Stimulated activated CD8-positive, alpha-beta memory T cell treated with anti-CD3 and anti-CD28 coated beads, Interleukin-2, amount 100 ng/mL, for 1 hour (primary cell): ENCODE measurements at places on chromosomes 5 and 9.

DNA sequence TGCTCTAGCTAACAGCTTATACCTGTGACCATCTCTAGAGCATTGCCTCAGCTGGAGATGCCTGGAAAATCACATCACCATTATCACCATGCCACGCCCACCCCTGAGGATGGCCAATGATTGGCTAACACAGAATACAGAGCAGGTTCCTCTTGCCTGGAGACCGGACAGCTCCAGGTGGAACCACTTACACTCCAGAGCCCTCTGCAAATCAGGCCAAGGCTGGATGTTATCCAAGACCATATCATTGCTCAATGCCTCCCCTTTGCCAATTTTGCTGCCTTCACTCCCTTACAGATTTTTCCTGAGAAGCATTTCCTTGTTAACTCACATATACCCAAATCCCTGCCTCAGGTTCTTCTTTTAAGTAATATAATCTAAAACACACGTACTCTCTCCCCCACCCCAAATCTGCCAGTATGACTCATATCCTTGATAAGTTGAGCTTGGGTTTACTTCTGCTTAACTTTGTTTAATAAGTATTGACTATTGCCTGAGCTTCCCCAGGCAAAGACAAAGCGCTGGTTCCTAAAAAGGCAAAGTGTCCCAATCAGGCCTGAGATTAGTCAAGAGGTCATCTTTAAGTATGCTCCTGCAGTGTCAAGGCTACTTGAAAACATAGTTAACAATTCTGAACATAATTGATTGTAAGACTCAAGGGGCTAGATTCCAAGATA, 309.6 kb downstream of the EPB41L4A start:
- no peak for DNase-seq

DNA sequence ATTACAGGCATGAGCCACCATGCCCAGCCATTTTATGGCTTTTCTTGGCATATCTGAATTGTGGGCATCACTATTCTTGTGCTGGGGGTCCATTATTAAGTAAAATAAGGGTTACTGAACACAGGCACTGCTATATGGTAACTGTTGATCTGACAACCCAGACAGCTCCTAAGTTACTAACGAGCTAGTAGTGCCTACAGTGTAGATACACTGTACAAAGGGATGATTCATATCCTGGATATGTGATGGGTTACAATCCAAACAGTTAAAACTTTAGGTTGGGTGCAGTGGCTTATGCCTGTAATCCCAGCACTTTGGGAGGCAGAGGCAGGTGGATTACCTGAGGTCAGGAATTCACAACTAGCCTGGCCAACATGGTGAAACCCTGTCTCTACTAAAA, 4.3 kb downstream of the CD14 start:
- DNase-seq = no peak

- no peak for DNase-seq
These were observed 17.1 kb upstream of the NRARP start for GRCh38 chr9:137319011-137319738.

- no peak for DNase-seq
These were observed 379.0 kb upstream of the SLC30A5 start for GRCh38 chr5:68714810-68715209.

DNA sequence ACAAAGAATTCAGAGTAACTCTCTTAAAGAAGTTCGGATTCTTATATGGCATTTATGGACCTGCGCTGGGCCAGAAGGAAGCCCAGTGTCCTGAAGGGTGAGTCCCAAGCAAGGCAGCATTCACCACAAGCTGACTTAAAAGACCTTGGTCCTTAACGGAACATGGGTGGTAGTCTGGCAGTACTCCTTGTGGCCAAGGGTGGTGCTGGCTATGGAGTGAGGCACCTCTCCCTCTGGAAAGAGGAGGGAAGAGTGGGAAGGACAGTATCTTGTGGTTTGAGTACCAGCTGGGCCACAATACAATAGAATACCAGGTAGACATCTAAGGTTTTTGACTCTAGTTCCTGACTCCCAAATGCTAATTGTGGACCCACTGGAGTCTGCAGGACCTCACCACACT, 425.7 kb upstream of the CYLC2 start:
- DNase-seq = no peak

DNA sequence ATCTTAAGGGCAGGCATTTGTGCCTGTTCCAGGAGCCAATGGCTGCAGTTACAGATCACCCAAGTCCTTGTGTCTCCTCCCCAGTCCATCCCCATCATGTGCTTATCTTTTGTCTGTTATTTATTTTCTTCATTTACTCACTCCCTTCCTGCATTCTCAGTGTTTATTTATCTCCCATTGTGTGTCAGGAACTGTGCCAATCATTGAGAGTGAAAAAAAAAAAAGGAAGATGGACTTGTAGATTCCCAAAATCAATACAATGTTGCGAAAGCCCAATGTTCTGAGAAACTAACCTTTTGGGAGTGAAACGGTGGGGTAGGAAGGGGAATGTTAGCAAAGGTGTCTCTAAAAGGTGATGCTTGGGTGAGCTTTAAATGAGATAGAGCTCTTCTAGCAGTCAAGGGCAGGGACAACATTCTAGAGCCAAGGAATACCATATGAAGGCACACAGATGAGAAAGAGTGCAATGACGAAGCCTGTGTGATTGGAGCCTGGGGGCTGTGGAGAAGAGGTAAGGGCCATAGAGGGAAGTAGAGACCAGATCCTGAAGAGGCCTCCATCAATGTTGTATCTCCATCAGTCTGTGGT, 53.0 kb downstream of the CMYA5 start:
- no peak for DNase-seq

DNA sequence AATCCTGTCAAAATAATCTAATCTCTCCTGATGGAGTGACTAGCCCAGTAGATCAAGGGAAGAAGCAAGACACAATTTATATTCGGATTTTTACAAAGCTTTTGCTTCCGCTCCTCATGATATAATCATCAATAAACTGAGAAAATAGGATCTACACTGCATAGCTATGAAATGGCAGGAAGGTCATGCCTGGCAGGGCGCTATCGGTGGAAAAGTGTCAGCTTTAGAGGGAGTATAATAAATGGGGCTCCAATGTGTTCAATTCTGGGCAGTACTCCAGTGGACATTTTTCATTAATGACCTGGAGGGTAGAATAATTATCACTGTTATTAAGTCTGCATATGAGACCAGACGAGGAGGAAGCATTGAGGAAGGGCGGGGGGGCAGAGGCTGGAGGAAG, 1013.3 kb upstream of the DMAC1 start:
- DNase-seq = no peak

GRCh38 chr9:137252555-137253506, 1.7 kb downstream of the STPG3 start:
- DNase-seq = no peak

DNA sequence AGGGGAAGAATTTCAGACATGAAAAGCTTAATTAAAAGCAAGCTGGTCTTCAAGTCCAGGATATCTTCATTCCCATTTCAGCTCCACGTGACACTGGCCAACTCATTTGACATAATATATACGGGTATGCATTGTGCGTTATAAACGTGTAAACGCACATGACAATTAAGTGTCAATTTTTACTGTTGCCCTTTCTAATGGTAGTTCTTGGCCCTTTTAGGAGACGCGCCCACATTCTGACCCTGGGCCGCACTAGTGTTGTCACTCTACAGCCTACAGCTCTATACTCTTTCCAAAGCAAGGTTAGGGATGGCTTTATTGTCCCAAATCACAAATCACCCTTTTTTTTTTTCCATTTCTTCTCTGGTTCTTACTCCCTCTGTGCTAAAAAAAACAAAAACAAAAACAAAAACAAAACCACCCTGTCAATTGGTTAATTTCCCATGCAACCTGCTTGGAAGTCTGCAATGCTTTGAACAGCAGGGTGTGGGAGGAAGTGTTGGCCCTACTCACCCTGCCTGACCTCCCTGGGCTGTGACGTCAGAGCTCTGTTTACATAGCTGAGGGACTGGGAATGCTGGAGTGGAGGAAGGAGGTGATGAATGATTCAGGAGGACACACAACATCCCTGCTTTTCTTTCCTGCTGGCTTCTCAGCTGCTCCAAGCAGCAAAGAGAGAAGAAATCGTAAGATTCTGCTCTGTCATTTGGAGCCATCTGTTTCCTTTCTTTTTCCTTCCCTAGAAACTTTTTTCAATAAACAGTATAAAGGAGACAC, 19.3 kb downstream of the RFK start:
- DNase-seq = no peak

- no peak for DNase-seq
These were observed 321.5 kb downstream of the NFIB start for GRCh38 chr9:13992138-13993088.

- DNase-seq = no peak
These were observed 1.8 kb upstream of the TBCA start for GRCh38 chr5:77777911-77778310.

GRCh38 chr9:135228983-135229625, 141.6 kb downstream of the OLFM1 start:
- no peak for DNase-seq

GRCh38 chr5:179765400-179765799, 28.4 kb upstream of the LTC4S start:
- no peak for DNase-seq

DNA sequence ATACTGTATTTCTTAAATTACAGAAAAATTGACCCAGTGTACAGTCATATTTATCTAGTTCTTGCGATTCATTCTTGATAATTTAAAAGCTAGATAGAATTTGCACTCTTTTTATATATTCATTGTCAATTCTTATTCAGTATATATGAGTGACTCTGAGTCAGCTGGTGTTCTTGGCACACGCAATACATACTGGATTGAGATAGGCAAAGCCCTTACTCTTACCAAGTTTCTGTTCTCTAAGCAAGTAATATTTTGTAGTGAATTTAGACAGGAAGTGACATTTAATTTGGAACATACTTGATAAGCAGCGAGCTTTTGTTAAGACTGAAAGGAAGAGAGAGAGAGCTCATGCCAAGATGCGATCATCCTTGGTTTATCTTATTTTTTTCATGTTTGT, 57.7 kb downstream of the GPBP1 start:
- DNase-seq = no peak

- no peak for DNase-seq
These were observed 63.6 kb downstream of the TMEM174 start for GRCh38 chr5:73236541-73237128.

- no peak for DNase-seq
These were observed 118.7 kb downstream of the LPAR1 start for GRCh38 chr9:110919609-110920008.

GRCh38 chr5:134026521-134027287, 21.9 kb upstream of the VDAC1 start:
- peak; percentile 28 for DNase-seq

DNA sequence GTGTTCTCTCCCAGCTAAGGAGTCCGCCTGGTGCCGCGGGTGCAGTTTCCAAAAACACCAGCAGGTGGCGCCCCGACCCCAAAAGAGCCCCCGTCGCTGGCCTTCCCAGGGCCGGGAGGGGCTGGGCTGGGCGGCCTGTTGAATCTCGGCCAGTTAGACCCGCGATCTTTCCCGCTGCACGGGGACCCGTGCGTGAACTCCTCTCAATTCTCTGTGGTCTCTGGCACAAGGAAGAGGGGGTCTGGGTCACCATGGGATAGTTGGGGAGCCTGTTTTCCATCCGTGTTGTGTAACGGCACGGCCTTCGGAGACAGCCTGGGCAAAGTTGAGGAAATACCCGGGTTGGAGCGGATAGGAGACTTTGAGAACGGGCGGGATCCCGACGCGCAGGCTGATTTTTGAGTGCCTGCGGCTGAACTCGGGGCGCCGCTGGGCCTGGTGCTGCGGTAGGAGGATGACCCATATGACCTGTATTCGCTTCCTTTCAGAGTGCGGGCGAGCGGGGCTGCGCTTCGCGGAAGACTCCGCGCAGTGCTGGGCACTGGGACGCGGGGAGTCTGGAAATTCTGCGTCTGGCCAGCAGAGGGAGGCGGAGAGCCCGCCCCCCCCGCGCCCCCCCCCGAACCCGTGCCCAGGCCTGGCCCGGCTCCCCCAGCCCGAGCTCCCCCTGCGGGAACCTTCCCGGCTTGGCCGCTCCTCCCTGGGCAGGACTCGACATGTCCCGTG, 7.9 kb upstream of the PSD2 start:
- peak; percentile 83 for DNase-seq

DNA sequence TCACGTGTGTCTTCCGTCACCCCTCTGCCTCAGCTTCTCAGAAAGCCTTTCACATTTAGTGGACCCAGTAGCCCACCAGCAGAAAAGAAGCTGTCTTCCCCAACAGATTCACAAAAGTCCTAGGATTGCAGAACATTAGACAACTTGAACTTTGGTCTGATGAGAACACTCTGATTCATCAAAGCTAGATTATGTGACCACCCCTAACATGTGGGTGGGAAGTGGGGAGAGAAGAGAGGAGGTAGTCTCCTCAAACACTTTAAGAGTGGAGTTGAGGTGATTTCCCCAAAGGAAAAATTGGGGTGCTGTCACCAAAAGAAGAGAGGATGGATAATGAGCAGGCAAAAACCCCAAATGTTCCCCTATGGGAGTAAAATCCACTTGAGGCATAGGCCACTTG, 41.4 kb upstream of the SMIM23 start:
- DNase-seq = no peak

- DNase-seq = no peak
These were observed 1808.8 kb upstream of the ACO1 start for GRCh38 chr9:30575691-30576090.

DNA sequence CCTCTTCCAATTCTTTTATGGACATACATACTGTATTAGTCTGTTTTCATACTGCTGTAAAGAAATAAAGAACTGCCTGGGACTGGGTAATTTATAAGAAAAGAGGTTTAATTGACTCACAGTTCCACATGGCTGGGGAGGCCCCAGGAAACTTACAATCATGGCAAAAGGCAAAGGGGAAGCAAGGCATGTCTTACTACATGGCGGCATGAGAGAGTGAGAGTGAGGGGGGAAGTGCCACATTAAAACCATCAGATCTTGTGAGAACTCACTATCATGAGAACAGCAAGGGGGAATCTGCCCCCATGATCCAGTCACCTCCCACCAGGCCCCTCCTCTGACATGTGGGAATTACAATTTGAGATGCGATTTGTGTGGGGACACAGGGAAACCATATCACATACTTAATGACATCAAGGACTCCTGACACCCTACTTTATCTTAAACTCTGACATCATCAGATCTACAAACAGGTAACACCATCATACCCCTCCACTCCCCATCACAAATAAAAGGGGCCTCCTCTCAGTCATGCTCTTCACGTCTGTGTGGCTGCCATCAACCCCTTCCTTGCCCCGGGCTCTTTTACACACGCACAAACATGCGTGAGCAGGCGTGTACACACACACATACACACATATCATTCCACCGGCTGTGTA, 9.7 kb downstream of the ANKRD33B start:
- DNase-seq = no peak

GRCh38 chr5:180130291-180130869, 58.8 kb upstream of the RNF130 start:
- no peak for DNase-seq

DNA sequence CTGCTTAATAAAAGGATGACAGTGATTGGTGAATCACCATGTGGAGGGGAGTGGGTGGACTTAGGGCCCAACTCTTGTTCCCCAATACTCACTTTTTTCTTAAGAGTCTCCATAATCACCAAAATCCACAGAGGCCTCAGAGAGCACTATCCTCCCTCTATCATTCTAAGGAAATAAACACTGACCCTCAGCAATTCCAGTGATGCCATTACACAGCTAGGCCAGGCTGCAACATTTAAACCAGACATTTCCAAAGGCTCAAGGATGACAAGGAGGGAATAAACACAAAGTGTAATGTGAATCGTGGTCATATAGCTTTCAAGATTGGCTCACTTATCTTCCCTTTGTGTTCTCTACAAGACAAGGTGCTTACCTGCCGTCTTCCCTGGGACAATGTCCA, 2.4 kb upstream of the ARSI start:
- no peak for DNase-seq

GRCh38 chr9:29456940-29457339, 1883.7 kb upstream of the C9orf72 start:
- DNase-seq = no peak
